ENCODE measurements at places on chromosomes 16 and 17.

GRCh38 chr17:7226721-7227710 is 7.3 kb downstream of the ACADVL start:
- no peak for DNase-seq

DNA sequence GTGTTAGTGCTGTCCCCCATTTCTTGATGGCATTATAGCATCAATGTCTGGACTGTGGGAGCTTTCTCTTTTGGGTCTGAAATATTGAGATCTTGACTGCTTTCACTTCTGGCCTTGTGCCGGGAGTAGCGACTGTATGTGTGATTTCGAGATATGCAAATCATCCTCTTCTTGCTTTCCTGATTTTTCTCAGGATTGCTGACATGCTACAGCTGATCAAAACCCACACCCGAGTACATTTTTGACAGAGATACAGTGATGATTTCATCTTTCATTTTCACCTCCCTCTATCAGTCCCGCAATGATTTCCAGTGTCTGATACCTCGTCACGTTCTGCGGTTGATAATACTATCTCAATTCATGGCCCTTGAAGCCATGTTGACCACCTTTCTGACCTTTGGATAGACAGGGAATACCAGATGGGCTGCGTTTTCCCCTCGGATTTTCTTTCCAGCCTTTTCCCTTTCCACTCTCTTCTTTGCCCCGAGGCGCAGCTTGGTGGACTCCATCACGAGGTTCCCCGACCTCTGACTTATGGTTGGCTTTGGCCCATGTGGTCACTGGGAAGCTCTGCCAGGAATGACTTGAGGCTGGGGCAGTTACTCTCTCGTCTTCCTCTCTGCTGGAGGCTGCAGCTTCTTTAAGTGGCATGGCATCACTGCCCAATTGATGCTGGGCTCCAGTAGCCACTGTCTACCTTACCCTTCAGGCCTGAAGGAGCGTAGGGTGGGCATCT is 184.4 kb downstream of the SNX29 start:
- no peak for DNase-seq

GRCh38 chr16:27373312-27373711 is 28.7 kb upstream of the IL21R start:
- DNase-seq = no peak

GRCh38 chr17:35730400-35731005 is 936 bp upstream of the RASL10B start:
- no peak for DNase-seq

DNA sequence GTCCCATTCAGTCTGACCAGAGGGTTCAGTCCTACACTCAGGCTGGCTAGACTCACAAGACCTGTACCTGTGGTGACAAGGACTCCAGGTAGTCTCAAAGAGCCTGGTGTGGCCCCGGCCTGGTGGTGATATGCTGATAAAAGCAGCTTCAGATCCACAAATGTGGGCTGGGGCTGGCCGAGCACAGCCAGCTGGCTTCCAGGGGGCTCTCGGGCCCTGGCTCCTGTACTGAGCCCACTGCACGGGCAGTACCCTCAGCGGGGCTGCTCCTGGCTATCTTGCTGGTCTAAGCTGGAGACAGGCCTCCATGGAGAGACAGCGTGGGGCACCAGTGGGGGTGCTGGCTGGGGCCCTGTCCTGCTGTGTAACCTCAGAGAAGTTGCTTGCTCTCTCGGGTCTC is 4.3 kb downstream of the SMIM5 start:
- no peak for DNase-seq

GRCh38 chr16:87358250-87358649 is 25.3 kb downstream of the FBXO31 start:
- no peak for DNase-seq

- DNase-seq = no peak
Measured at GRCh38 chr17:34374457-34374856, 11.4 kb upstream of the CCL1 start.

- no peak for DNase-seq
Measured at GRCh38 chr16:48206594-48207242, 37.4 kb upstream of the LONP2 start.

- no peak for DNase-seq
Measured at GRCh38 chr16:83542491-83542890, 265.3 kb upstream of the HSBP1 start.

- no peak for DNase-seq
Measured at GRCh38 chr16:20181416-20181815, 107.7 kb upstream of the GPR139 start.

- no peak for DNase-seq
Measured at GRCh38 chr16:19393226-19394111, 24.2 kb upstream of the TMC5 start.

- DNase-seq = no peak
Measured at GRCh38 chr16:50436271-50436670, 67.5 kb upstream of the BRD7 start.

DNA sequence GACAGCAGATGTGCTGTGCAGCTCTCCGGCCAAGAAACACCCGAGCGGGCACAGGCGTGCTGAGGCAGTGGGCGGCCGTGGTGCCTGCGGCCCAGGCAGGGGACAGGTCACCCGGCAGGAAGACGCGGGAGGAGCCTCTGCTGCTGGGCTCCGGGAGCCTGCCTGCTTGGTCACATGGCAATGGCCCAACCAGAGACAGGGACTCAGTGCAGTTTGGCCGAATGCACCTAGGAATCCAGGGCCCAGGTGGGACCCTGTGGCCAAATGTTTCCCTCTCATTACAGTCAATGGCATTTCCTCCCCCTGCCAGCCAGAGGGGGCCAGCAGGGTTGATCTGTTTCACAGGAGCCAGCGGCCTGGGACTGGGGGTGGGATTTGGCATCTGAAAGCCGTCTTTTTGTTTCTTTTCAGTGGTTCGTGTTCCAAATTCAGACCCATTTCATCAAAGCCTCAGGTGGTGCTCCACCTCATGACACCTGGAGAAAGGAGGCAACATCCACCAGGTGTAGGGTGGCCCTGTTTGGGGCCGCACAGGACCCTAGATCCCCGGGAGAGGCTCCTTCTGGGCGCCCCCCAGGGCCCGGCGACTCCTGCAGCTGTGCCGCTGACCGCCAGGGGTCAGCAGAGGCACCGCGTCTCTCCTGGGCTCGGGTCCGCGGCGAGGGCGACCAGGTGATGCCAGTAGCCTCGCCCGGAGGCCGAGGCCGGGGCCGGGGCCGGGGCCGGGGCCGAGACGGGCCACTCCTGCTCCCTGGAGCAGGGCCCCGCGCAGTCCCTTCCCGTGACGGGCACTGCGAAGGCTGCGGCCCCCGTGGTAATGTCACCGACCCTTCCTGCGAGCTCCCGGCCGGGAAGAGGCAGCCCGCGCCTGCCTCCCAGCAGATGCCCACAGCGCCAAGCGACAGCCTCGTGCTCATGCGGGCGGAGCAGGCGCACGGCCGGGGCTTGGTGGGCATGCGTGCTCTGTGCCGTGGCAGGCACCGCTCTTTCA is 118.5 kb downstream of the C16orf78 start:
- no peak for DNase-seq

DNA sequence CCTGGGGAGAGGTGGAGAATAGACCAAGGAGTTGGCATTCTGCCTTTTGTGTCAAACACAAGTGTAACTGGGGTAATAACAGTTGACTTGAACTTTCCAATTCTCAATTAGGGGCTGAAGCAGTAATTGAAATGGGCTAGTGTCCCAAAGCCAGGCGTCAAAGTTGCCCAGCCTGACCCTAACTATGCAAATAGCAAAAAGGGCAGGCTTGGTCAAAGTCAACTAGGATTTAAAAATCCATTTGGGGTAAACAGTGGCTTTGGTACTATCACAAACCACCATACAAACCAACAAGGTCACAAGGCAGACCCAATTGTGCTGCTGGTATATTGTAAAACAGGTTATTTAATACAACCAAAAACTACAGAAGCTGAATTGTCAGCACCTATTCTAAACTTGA is 18.0 kb downstream of the NFE2L1 start:
- DNase-seq = no peak

DNA sequence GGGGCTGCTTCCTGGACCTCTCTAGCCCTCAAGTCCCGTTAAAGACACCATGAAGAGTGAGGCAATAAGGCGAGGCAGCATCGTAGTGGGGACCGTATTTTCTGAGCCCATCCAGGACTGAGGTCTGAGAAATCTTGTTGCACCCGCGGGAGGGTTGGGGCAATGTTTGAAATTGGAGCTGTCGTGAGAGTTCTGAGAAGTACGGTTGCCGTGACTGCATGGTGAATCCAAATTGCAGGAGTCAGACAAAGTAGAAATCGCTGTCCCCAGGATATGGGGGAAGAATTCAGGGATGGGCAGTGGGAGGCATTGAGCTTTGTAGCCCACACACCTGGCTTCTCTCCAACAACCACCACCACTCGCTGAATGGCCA is 42.0 kb upstream of the RPL38 start:
- no peak for DNase-seq

GRCh38 chr17:1069847-1070246 is 72.9 kb downstream of the TIMM22 start:
- DNase-seq = no peak

DNA sequence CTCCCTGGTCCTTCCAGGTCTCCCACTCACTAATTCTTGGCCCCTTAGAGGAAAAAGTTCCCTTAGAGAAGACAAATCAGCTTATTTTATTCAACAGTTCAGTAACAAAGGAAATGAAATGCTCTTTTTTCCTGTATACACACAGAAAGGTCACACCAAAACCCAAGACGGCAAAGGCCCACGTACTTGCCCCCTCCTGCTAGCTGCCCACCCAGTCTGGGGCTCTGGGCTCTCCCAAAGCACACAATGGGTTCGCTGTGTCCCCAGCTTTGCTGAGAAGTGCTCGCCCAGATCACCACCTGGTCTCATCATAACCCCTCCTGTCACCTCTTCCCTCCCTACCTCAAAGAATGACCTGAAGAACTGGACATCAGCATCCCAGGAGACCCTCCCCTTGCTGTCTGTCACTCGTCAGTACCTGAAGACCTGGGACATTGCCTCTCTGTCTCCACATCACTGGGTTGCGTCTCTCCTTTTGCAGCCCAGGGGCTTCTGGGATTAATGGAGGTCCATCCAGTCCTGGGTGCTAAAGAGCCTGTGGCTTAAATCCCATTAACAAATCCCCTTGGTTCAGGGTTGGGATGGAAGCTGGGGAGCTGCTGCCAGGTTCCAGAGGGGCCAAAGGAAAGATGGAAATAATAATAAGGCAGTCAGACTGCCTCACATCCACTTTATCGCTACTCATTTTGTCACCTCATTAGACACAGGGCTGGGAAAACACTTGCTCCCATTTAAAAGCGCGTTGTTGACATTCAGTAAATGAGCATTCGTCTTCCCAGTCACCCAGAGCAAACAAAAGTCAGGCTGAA is 3.3 kb downstream of the SLC6A4 start:
- no peak for DNase-seq

DNA sequence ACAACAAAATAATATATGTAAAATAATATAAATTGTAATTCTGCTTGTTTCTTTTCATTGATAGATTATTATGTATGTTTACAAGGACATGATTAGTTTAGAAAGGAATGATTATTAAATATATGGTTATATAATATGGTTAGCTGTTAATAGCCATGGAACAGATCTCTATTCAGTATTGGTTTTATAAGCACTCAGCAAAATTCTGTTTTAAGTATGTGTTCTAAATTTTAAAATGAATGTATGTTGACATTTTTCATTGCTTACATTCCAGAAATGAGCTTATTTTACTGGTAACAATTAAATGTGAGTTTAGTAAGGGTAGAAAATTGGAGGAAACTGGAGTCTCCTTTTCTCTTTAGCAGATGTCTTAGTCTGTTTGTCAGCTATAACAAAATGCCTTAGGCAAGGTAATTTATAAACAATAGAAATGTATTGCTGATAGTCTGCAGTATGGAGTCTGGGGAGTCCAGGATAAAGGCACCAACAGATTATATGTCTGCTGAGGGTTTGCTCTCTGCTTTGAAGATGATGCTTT is 45.4 kb downstream of the NFAT5 start:
- DNase-seq = no peak

DNA sequence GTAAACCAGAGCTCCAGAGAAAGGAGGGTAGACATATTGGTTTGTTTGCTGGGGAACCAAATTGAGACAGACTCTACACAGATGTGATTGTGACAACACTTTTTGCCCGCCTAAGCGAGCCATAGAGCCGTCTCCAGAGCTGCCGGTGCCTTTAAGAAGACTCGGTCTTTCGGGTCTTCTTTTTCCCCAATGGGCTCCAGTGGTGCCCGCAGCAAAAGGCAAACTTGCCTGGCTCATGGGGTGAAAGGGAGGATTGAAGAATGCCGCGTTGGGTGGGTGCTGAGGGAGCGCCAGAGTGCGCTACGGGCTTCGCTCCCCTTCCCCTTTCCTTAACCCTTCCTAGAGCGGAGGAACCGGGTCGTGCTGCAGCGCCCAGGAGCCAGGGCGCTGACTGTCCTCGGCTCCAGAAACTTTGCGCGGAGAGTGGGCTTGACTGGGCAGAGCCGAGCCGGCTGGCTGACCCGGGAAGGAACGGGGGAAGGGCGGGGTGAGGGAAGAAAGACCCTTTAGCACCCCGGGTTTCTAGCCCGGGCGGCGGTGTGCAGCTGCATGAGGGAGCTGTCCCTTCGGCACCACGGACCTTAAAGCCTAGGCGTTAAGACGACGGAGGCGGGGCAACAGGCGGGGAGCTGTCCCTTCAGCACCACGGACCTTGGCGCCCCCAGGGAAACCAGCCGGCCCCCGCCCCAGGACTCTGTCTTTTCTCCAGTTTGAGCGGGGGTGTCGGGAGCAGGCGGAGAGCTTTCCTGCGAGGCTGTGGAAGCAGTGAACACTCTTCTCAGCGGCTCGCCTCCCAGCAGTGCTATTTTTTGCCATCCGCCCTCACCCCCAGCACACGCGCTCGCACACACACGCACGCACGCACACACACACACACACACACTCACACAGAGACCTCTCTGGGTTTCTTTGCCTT is at the start of gene CACNG3:
TSS of gene CACNG3 (plus strand) at position 880 of the 916 bp plus-strand sequence. CDS start 420 bp downstream, outside the sequence.
- peak; percentile 31 for DNase-seq

GRCh38 chr17:32258383-32259140 is 7.1 kb upstream of the RHBDL3 start:
- DNase-seq = no peak

GRCh38 chr17:7763919-7764318 is 46.4 kb downstream of the DNAH2 start:
- no peak for DNase-seq

- DNase-seq = no peak
Measured at GRCh38 chr17:58432806-58433573, 15.7 kb upstream of the RNF43 start.

- DNase-seq = no peak
Measured at GRCh38 chr17:10370016-10370608, 2.7 kb downstream of the MYH13 start.

DNA sequence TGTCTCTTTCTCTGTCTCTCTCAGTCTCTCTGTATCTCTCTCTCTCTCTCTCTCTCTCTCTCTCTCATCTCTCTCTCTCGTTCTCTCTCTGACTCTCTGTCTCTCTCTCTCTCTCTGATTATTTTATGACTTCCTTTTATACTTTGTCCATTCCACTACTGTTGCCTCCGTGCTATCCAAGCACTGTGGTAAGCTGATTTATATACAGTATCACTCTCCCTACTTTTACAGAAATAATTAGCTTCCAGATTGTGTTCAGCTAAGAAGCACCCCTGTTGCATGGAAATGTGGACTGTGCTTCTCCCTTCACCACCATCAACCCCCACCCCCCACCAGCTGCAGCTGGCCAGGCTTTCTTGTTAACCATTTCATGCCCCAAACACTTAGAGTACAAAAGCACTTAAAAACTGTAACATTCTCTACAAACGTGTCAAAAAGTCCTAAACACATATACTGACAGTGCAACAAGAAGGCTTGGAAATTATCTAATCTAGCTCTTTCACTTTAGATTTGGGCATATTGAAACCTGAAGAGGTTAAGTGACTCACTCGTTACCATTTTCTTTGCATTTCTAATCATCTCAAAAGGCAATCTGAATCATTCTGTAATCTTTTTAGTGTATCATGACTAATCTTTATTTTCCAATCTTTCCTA is 11.6 kb upstream of the TMEM100 start:
- no peak for DNase-seq

- peak; percentile 61 for DNase-seq
Measured at GRCh38 chr17:74738051-74738996, 1.3 kb downstream of the RAB37 start.
